ENCODE measurements at places on chromosomes 5 and 9. TPM values are rescaled to one million over a fixed set of nuclear protein-coding genes. Genes with fewer than 3 reads are reported as not detected.

- peaks cover 8% of the 10 kb centered on the region for H3K36me3 ChIP-seq
- peaks cover 9% of the 10 kb centered on the region for H3K4me1 ChIP-seq
- no peak for DNase-seq
- no peak overlapping the region for H3K27ac ChIP-seq
- peaks cover 8% of the 10 kb centered on the region for H3K27me3 ChIP-seq
Observed at GRCh38 chr5:124592891-124593290, 153.5 kb downstream of the ZNF608 start.

The FBP1 gene
- 35.9 TPM for total RNA-seq

The CDH9 gene
- 0.68 TPM for total RNA-seq

- H3K4me1 ChIP-seq: peaks cover 10% of the 10 kb centered on the region
- H3K27me3 ChIP-seq: no peaks in the 10 kb centered on the region
- H3K27ac ChIP-seq: peak within 1 kb of the TSS; percentile 79
- H3K4me3 ChIP-seq: peak within 1 kb of the TSS; percentile 97
Observed at GRCh38 chr5:119452373-119453039, at the start of gene HSD17B4. Gene HSD17B4, plus strand, starts transcription at chr5:119452497. Its CDS starts 79 bp downstream, at chr5:119452576.

DNA sequence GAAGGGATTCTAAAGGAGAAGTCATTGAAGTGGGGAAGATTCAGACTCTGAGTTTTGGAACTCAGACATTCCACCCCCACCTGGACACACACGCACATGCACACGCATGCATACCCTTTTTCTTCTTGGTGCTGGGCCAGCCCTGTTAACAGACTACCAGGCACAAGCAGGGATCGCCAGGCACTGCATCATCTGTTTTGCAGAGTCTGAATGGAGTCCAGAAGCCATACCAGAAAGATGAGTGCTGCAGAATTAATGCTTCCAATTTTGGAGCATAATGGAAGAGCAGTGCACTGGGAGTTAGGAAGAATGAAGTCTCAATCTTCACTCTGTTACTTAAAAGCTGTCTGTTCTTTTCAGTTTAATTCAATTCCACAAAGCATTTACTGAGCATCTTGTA, 95.5 kb downstream of the PDE8B start:
- no peak for DNase-seq
- peaks cover 4% of the 10 kb centered on the region for H3K36me3 ChIP-seq
- no peak overlapping the region for H3K27ac ChIP-seq
- peaks cover 14% of the 10 kb centered on the region for H3K4me1 ChIP-seq
- no peak overlapping the region for H3K4me3 ChIP-seq
- no peaks in the 10 kb centered on the region for H3K27me3 ChIP-seq

GRCh38 chr9:93656426-93657239, 80.2 kb downstream of the PHF2 start:
- DNase-seq: no peak
- H3K27ac ChIP-seq: no peak overlapping the region
- no peak overlapping the region for H3K4me3 ChIP-seq
- no peaks in the 10 kb centered on the region for H3K27me3 ChIP-seq

The PCDHGA2 gene
- total RNA-seq: 0.69 TPM

- no peaks in the 10 kb centered on the region for H3K36me3 ChIP-seq
- H3K27me3 ChIP-seq: no peaks in the 10 kb centered on the region
- no peak for DNase-seq
- no peak overlapping the region for H3K4me3 ChIP-seq
Observed at GRCh38 chr9:38355517-38356120, 36.9 kb upstream of the ALDH1B1 start.

- peaks cover 34% of the 10 kb centered on the region for H3K4me1 ChIP-seq
- no peak for DNase-seq
- peak overlapping the region; percentile 32 for H3K27ac ChIP-seq
- H3K4me3 ChIP-seq: peak overlapping the region; percentile 92
- H3K27me3 ChIP-seq: peaks cover 64% of the 10 kb centered on the region
Observed at GRCh38 chr5:40681363-40682153, 1.8 kb downstream of the PTGER4 start.

- DNase-seq: no peak
- H3K27ac ChIP-seq: no peak overlapping the region
- H3K4me3 ChIP-seq: no peak overlapping the region
- H3K36me3 ChIP-seq: no peaks in the 10 kb centered on the region
- peaks cover 14% of the 10 kb centered on the region for H3K4me1 ChIP-seq
Observed at GRCh38 chr5:170429014-170429413, 39.8 kb upstream of the KCNMB1 start.

The OR1J2 gene
- not detected for total RNA-seq

The SURF6 gene
- 24.9 TPM for total RNA-seq

DNA sequence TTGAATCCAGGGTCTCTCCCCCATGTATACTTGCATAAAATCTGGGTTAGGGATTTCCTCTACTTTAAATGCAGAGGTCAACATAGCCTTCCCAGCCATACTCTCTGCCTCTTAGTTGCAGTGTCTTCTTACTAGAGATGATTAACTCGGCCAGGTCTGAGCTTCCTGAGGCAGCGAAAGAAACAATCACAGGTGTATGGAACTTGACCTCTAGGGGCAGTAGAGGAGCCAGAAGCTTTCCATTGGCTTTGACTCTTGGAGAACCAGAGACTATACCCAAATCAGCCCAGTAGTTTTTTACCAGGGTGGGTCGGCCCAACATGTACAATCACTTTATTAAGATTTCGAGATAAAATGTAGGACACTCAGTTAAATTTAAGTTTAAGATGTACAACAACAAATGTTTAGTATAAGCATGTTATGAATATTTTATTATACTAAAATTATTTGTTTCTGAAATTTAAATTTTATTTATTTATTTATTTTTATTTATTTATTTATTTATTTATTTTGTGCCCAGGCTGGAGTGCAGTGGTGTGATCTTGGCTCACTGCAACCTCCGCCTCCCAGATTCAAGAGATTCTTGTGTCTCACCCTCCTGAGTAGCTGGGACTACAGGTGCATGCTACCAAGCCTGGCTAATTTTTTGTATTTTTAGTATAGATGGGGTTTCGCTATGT, 48.0 kb upstream of the DMRT3 start:
- H3K27ac ChIP-seq: no peak overlapping the region
- no peaks in the 10 kb centered on the region for H3K36me3 ChIP-seq
- DNase-seq: no peak
- peaks cover 81% of the 10 kb centered on the region for H3K27me3 ChIP-seq
- H3K4me3 ChIP-seq: no peak overlapping the region

DNA sequence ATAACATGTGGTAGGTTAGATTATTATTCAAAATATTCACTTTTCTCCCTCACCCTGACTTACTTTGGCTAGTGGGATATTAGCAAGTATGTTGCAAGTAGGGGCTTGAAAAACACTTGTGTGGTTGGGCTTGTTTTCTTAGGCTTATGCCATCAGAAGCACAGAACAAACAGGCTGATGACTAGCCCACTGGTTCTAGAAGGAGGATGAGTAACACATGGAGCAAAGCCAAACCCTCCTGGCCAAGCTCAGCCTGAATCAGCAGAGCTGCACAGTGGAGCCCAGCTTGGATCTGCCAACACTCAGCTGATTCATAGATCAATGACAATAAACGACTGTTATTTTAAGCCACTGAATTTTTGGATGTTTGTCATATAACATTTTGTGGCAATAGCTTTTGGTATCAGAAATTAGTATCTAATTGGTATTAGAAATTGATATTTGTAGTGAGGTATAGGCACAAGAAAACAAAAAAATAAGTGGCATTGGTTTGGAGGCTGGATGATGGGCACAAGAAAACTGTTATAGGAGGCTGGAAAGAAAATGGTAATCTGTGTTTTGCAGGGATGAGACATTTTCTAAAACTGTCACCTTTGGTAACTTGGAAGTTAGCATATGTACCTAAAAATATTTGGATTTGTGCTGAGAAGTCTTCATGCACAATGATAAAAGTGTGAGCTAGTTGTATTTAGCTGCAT, 46.1 kb upstream of the ZBED3 start:
- DNase-seq: no peak
- no peaks in the 10 kb centered on the region for H3K27me3 ChIP-seq
- H3K4me1 ChIP-seq: peaks cover 7% of the 10 kb centered on the region
- H3K36me3 ChIP-seq: peaks cover 23% of the 10 kb centered on the region
- no peak overlapping the region for H3K4me3 ChIP-seq
- no peak overlapping the region for H3K27ac ChIP-seq

The RARS1 gene
- total RNA-seq: 110 TPM

The SLC4A9 gene
- not detected for total RNA-seq

- no peak overlapping the region for H3K4me3 ChIP-seq
- peaks cover 27% of the 10 kb centered on the region for H3K4me1 ChIP-seq
- peaks cover 11% of the 10 kb centered on the region for H3K36me3 ChIP-seq
- H3K27ac ChIP-seq: no peak overlapping the region
- H3K27me3 ChIP-seq: no peaks in the 10 kb centered on the region
- DNase-seq: no peak
Observed at GRCh38 chr9:120961936-120962335, 35.3 kb upstream of the TRAF1 start.

GRCh38 chr5:111706345-111706744, 50.6 kb downstream of the NREP start:
- H3K4me1 ChIP-seq: peaks cover 8% of the 10 kb centered on the region
- DNase-seq: no peak
- H3K36me3 ChIP-seq: no peaks in the 10 kb centered on the region

The ADRA1B gene
- total RNA-seq: 9.9 TPM

- H3K36me3 ChIP-seq: peaks cover 13% of the 10 kb centered on the region
- H3K27ac ChIP-seq: no peak overlapping the region
- H3K4me1 ChIP-seq: peaks cover 58% of the 10 kb centered on the region
- no peak overlapping the region for H3K4me3 ChIP-seq
Observed at GRCh38 chr9:78026416-78026815, 5.2 kb downstream of the GNAQ start.
